ENCODE measurements at places on chromosomes 1 and 21. TPM values are rescaled to one million over a fixed set of nuclear protein-coding genes. Genes with fewer than 3 reads are reported as not detected.

The NBPF15 gene
- total RNA-seq, result 16.6 TPM

DNA sequence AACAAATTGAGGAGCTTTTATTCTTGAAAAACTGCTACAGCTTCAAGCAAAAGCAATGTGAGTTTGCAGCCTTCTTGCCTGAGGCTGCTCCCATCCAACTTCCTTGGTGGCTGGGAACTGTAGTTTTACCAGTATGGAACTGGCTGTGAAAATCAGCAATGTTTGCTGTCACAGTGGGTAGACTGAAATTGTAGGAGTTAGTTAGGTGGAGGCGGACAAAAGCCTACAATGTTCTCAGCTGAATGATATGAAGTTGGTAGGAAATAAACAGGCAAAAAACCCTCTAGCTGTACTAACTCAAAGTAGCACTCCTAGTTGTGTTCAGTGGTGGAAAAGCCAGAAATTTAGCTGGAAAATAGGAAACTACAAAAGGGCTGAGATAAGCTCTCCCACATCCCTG is 18.5 kb downstream of the HAX1 start:
- no peaks in the 10 kb centered on the region for H3K27me3 ChIP-seq
- no peak for DNase-seq
- H3K4me3 ChIP-seq, result no peak overlapping the region
- H3K27ac ChIP-seq, result no peak overlapping the region

The NID1 gene
- total RNA-seq, result 11.9 TPM

- no peaks in the 10 kb centered on the region for H3K36me3 ChIP-seq
- no peak overlapping the region for H3K27ac ChIP-seq
- H3K27me3 ChIP-seq, result no peaks in the 10 kb centered on the region
- no peak for DNase-seq
- no peak overlapping the region for H3K4me3 ChIP-seq
- no peaks in the 10 kb centered on the region for H3K4me1 ChIP-seq
Observed at GRCh38 chr1:198643808-198644207, 5.0 kb downstream of the PTPRC start.

DNA sequence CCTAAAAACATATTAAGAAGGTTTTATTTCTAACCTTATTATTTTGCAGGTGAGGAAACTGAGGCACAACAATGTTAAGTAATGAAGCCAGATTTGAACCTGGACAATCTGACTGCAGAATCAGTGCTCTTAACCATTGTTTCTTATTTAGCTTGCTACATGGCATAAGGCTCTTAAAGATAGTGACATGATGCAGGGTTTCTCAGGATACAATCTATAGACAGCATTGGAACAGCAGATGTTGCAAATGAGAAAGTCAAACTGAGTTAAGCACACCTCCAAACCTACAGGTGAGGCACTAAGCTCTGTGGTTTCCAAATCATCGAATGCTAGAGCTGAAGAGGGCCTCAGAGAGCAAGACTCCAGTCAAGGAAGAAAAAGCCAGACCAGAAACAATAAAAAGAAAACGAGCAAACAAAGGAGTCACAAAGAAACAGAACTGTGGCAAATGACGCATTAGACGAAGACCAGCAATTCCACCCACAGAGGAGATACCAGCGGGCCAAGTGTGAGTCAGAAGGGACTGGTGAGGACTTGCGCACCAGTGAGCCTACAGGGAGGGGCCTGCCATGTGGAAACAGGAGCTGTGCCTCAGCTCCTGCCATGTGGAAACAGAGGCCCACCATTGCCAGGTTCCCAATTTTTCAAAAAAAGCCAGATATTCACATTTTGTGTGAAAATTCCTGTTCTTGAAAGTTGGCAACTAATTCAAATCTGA is 14.4 kb downstream of the CD58 start:
- H3K27me3 ChIP-seq, result no peaks in the 10 kb centered on the region
- no peak for DNase-seq
- H3K4me3 ChIP-seq, result no peak overlapping the region
- H3K4me1 ChIP-seq, result peaks cover 28% of the 10 kb centered on the region
- H3K27ac ChIP-seq, result peak overlapping the region; percentile 75

- no peak overlapping the region for H3K4me3 ChIP-seq
- H3K27ac ChIP-seq, result peak overlapping the region; percentile 71
- H3K27me3 ChIP-seq, result no peaks in the 10 kb centered on the region
- H3K36me3 ChIP-seq, result peaks cover 5% of the 10 kb centered on the region
- H3K4me1 ChIP-seq, result peaks cover 39% of the 10 kb centered on the region
Observed at GRCh38 chr1:225876900-225877510, 5.2 kb downstream of the TMEM63A start.
